GM18507 (cell line): ENCODE measurements at places on chromosomes 1 and 21.

GRCh38 chr1:5570931-5571330 lies 421.3 kb downstream of the NPHP4 start:
- DNase-seq = no peak

DNA sequence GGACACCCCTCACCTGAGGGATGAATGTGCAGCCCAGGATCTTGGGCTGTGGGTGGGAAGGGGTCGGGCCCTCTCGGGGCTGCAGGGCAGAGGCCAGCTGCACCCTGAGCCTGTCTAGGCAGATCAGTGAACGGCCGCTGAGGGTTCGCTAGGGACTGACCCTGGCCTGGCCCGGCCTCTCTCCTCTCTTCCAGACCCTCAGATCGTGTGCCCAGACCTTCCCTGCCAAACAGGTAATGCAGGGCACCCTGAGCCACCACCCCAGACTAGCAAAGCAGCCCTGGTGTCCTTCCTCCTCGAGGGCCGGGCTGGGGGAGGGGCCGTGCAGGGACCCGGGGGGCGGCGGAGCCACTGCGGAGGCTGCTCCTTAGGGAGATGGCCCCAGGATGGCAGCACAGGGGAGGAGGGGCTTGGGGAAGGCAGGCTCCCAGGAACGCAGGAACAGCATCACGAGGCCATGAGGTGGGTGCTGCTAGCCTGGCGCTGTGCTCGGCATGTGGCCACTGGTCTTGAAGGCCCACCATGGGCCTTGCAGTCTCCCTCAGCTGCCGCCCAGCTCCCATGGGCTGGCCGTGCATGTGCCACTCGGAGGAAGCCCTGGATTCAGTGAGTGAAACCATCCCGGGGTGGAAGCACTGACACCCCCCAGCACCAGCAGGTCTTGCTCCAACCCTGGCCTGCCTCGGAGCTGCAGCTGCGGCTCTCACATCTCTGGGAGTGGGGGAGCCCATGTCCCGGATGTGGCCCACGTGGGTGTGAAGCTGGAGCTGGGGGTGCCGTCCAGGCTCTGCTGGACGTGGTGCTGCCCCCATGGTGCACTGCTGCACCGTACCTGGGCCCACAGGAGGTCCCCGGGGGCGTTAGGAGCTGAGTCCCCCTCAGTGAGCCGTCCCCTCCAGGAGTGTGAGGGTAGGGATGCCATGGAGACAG lies 28.7 kb downstream of the COL6A2 start:
- DNase-seq = no peak

GRCh38 chr1:229140119-229140396 lies 130.9 kb upstream of the RAB4A start:
- DNase-seq = no peak

- DNase-seq = no peak
Observed at GRCh38 chr1:192489047-192489446, 86.5 kb upstream of the RGS1 start.

DNA sequence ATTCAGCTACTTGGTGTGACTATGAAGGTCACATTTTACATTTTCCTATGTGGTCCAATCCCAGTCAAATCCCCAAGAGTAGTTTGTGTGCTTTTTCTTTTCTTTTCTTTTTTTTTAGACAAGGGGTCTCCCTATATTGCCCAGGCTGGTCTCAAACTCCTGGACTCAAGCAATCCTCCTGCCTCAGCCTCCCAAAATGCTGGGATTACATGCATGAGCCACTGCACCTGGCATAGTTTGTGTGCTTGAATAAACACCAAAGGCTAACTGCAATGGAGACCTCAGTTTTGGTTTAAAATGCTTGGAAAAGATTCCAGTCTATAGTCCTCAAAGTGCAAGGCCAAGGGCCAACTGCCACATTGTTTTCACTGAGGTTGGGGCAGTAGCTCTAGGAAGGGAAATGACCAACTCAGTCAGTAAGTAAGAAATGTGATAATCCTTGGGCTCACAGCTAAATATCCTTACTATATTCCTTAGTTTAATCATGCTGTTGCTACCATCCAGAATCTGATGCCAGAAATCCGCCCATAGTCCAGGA lies 38.6 kb downstream of the EIF2B3 start:
- DNase-seq = no peak

GRCh38 chr1:205942631-205943159 lies 561 bp downstream of the SLC26A9 start:
- DNase-seq = no peak
